ENCODE measurements at places on chromosomes 6 and 20.

- H3K27me3 ChIP-seq: no peaks in the 10 kb centered on the region
- no peaks in the 10 kb centered on the region for H3K4me1 ChIP-seq
- peaks cover 55% of the 10 kb centered on the region for H3K36me3 ChIP-seq
- H3K27ac ChIP-seq: no peak overlapping the region
Observed at GRCh38 chr20:32192698-32193097, 14.8 kb downstream of the PLAGL2 start.

DNA sequence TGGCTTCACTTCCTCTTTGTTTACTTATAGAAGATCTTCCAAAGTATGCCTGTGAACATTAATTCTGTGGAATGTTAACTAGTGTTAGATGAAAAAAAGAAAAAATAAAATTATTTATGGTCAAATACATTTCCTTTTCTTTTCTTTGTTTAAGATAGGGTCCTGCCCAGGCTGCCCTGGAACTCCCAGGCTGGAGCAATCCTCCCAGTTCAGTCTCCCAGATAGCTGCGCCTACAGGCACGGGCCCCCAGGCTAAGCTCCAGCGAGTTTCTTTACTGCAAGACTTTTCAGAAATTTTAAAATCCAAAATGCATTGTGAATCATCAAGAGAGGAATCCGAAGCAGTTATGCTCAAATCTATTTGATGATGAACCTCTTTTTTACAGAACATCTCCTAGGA is 39.3 kb upstream of the IL20RA start:
- no peak overlapping the region for H3K4me3 ChIP-seq
- no peak overlapping the region for H3K27ac ChIP-seq
- no peak for DNase-seq
- H3K27me3 ChIP-seq: no peaks in the 10 kb centered on the region
- H3K36me3 ChIP-seq: no peaks in the 10 kb centered on the region
- no peaks in the 10 kb centered on the region for H3K4me1 ChIP-seq

- no peaks in the 10 kb centered on the region for H3K4me1 ChIP-seq
- no peak for DNase-seq
- peaks cover 40% of the 10 kb centered on the region for H3K36me3 ChIP-seq
- H3K27me3 ChIP-seq: no peaks in the 10 kb centered on the region
- H3K4me3 ChIP-seq: no peak overlapping the region
Observed at GRCh38 chr6:3001773-3002293, 2.1 kb downstream of the NQO2 start.

- H3K4me1 ChIP-seq: peaks cover 3% of the 10 kb centered on the region
- no peaks in the 10 kb centered on the region for H3K36me3 ChIP-seq
- DNase-seq: no peak
- H3K27me3 ChIP-seq: no peaks in the 10 kb centered on the region
Observed at GRCh38 chr20:48275286-48276020, 490.2 kb upstream of the SULF2 start.

DNA sequence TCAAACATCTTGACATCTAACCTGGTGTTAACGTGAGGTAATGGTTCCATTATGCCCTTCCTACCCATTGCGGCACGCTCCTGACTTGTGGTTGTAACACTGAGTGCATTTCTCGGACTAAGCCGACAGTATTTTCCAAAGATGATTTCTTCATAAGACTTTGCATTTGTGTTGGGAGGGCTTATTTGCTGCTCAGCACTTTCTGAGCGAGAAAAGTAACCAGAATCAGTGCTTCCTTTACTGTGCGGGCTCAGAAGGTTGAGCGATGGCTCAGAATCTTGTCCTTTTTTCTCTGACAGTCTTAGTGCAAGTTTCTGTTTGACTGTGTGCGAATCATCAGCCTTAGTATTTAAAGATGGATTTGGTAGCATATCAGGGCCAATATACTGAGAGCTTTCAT is 171.7 kb downstream of the HIVEP2 start:
- H3K4me1 ChIP-seq: no peaks in the 10 kb centered on the region
- H3K4me3 ChIP-seq: no peak overlapping the region
- H3K27me3 ChIP-seq: no peaks in the 10 kb centered on the region

GRCh38 chr20:45358282-45359068 is 4.5 kb upstream of the SYS1 start:
- DNase-seq: no peak
- peaks cover 3% of the 10 kb centered on the region for H3K4me1 ChIP-seq
- H3K36me3 ChIP-seq: no peaks in the 10 kb centered on the region
- no peaks in the 10 kb centered on the region for H3K27me3 ChIP-seq
- no peak overlapping the region for H3K27ac ChIP-seq

DNA sequence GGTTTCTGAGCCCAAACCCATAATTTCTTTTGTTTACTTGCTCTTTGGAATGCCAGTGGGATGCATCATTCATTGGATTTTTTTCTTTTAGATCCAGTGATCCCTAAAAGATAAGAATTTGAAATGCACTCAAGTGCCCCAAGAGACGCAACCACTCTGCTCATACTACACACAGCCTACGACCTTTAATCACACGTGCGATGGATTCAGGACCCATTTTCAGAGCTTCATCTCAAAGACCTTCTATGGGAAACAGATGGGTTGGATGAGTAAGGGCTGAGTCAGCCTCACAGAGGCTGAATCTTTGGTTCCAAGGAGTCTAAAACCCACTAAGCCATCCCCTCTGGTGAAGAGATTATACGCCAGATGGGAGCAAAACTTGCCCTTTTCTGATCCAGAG is 265.5 kb upstream of the EXOC2 start:
- no peaks in the 10 kb centered on the region for H3K36me3 ChIP-seq
- no peaks in the 10 kb centered on the region for H3K4me1 ChIP-seq
- no peak overlapping the region for H3K4me3 ChIP-seq
- no peak for DNase-seq
- no peaks in the 10 kb centered on the region for H3K27me3 ChIP-seq
- H3K27ac ChIP-seq: no peak overlapping the region

DNA sequence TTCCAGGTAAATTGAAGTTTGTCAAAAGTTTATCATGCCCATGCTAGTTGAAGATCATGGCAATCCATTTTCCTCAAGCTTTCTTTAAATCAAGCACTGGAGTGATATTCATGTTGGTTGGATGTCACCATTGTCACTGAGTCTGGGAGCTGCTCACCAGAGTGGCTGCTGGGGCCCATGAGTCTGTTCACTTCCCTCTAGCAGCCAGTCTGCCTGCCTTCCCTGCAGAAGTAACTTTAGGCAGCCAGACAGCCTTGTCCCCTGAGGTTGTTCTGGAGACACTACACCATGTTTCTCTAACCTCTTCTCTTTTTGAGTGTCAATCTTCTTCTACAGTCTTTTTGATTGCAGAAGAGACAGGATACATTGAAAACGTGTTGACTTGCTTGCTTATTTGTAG is 5.5 kb downstream of the SIRT5 start:
- no peak overlapping the region for H3K27ac ChIP-seq
- no peak for DNase-seq
- no peaks in the 10 kb centered on the region for H3K4me1 ChIP-seq
- H3K4me3 ChIP-seq: no peak overlapping the region
- peaks cover 34% of the 10 kb centered on the region for H3K36me3 ChIP-seq

GRCh38 chr6:18004256-18004985 is 17.0 kb upstream of the KIF13A start:
- no peaks in the 10 kb centered on the region for H3K36me3 ChIP-seq
- no peaks in the 10 kb centered on the region for H3K4me1 ChIP-seq
- H3K4me3 ChIP-seq: no peak overlapping the region

DNA sequence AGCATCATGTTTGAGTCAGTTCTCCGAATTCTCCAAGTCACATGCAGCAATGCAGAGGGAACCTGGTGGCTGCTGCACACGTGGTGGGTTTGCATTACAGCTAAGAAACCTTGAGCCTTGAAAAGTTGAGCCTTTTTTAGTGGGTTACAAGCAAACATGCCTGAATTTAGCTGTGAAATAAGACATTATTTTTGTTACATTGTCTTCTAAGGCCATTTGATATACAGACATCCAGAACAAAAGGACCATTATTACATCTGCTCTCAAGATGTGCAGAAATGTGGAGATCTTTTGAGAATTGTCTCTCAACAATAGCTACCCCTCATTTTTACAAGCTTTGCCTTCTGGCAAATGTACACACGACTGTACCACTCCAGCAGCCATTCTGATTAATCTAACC is 720.5 kb upstream of the SLC35B3 start:
- no peaks in the 10 kb centered on the region for H3K27me3 ChIP-seq
- no peaks in the 10 kb centered on the region for H3K36me3 ChIP-seq
- H3K4me3 ChIP-seq: no peak overlapping the region
- no peaks in the 10 kb centered on the region for H3K4me1 ChIP-seq

GRCh38 chr20:58715391-58715800 is 22.8 kb downstream of the NPEPL1 start:
- H3K27ac ChIP-seq: no peak overlapping the region
- H3K4me1 ChIP-seq: no peaks in the 10 kb centered on the region
- H3K36me3 ChIP-seq: no peaks in the 10 kb centered on the region

- no peaks in the 10 kb centered on the region for H3K27me3 ChIP-seq
- H3K36me3 ChIP-seq: peaks cover 10% of the 10 kb centered on the region
- H3K27ac ChIP-seq: no peak overlapping the region
- no peak for DNase-seq
- no peaks in the 10 kb centered on the region for H3K4me1 ChIP-seq
Observed at GRCh38 chr20:38599410-38599882, 2.2 kb upstream of the ARHGAP40 start.

- no peaks in the 10 kb centered on the region for H3K4me1 ChIP-seq
- no peak for DNase-seq
- H3K27ac ChIP-seq: no peak overlapping the region
- H3K27me3 ChIP-seq: no peaks in the 10 kb centered on the region
Observed at GRCh38 chr6:113120224-113120581, 736.9 kb upstream of the MARCKS start.

DNA sequence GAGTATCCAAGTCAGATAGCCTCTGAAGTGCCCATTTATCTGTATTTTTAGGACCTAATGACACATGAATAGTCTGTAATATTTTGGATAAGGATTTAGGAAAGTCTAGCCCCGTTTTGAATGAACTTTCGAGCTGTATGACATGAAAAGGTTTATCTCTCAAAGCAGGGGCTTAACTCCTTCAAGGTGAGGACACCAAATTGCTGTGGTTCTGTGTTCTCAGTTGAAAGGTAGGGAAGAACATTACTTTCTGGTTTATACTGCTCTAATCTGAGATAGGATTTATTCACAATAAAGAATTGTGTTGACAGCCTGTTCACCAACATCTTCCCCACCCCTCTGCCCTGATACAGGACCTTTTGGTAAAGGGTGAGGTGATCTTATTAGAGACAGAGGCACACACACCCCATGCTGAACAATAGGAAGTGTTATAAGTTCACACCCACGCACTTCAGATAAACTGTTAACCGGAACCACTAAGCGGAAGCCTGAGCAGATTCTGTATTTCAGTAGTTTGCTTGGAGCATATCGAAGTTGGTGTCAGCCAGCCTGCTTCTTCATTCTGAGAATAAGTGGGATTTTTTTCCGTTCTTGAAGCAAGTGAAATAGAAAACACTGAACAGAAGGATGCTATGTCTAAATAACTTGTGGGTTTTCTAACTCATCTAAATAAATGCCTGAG is 223.3 kb downstream of the TMEM242 start:
- no peaks in the 10 kb centered on the region for H3K36me3 ChIP-seq
- no peak for DNase-seq
- no peak overlapping the region for H3K27ac ChIP-seq
- no peak overlapping the region for H3K4me3 ChIP-seq
- no peaks in the 10 kb centered on the region for H3K27me3 ChIP-seq

GRCh38 chr20:57394121-57395082 is 3.2 kb downstream of the RBM38 start:
- no peak for DNase-seq
- no peak overlapping the region for H3K27ac ChIP-seq
- H3K4me1 ChIP-seq: no peaks in the 10 kb centered on the region
- no peaks in the 10 kb centered on the region for H3K27me3 ChIP-seq

GRCh38 chr6:16769986-16770376 is 8.7 kb upstream of the ATXN1 start:
- no peaks in the 10 kb centered on the region for H3K36me3 ChIP-seq
- no peak overlapping the region for H3K4me3 ChIP-seq
- no peak for DNase-seq
- H3K27ac ChIP-seq: no peak overlapping the region

- H3K27me3 ChIP-seq: no peaks in the 10 kb centered on the region
- H3K4me3 ChIP-seq: no peak overlapping the region
- DNase-seq: no peak
- peaks cover 2% of the 10 kb centered on the region for H3K36me3 ChIP-seq
- no peak overlapping the region for H3K27ac ChIP-seq
Observed at GRCh38 chr20:33796263-33796906, 14.8 kb upstream of the CHMP4B start.

DNA sequence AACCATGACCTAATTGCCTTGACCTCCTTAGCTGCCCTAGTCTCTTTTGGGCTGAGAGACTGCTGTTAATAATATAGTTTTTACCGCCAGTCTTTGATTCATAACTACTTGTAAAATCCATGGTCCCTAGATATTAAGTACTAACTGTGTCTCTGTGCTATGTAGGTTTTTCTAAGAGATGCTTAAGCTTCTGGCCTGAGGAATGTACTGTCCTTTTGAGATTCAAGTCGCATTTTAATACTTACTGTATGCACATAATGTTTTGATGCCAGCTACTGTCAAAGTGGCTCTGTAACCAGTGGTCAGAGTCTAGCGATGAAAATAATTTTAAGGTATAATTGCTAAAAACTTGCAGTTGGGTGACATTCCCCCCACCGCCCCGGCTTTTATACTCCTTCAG is 2.1 kb downstream of the AKAP12 start:
- peaks cover 1% of the 10 kb centered on the region for H3K36me3 ChIP-seq
- H3K4me1 ChIP-seq: no peaks in the 10 kb centered on the region
- H3K27me3 ChIP-seq: no peaks in the 10 kb centered on the region
- H3K4me3 ChIP-seq: peak overlapping the region; percentile 74
- no peak for DNase-seq
- H3K27ac ChIP-seq: no peak overlapping the region

- no peaks in the 10 kb centered on the region for H3K27me3 ChIP-seq
- H3K27ac ChIP-seq: no peak overlapping the region
- no peaks in the 10 kb centered on the region for H3K36me3 ChIP-seq
Observed at GRCh38 chr20:14989535-14990290, 652.3 kb upstream of the FLRT3 start.

- H3K36me3 ChIP-seq: peaks cover 21% of the 10 kb centered on the region
- no peak overlapping the region for H3K27ac ChIP-seq
- DNase-seq: no peak
- H3K4me1 ChIP-seq: no peaks in the 10 kb centered on the region
- H3K4me3 ChIP-seq: no peak overlapping the region
Observed at GRCh38 chr20:38094373-38094891, 60.9 kb downstream of the RPRD1B start.

DNA sequence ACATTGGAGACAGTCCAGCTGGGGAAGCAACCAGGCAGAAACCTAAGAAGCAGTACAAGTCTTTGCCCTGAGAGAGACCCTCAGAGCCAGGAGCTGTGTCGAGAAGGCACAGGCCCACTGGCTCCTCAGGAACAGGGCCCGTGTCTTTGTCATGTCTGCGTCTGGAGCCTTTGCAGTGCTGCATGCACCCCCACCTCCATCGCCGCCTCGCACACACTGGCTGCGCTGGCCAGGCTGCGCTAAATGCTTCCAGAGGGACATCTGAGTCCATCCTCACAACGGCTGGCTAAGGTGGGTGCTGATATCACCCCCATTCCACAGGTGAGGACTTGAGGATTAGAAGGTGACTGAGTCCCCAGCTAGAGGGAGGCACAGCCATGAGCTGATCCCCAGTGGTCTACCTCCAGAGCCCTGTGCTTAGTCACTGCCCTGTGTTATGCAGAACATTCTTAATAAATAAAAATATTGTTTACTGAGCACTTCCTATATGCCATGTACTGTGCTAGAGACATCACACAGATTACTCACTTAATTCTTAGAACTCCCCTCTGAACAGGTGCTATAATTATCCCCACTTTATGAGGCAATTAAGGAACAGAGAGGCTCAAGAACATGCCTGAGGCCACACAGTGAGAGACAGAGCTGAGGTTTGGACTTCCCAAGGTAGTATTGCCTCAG is 27.6 kb downstream of the GABRR2 start:
- no peak for DNase-seq
- no peak overlapping the region for H3K27ac ChIP-seq
- H3K4me3 ChIP-seq: no peak overlapping the region
- H3K36me3 ChIP-seq: no peaks in the 10 kb centered on the region
